ENCODE measurements at places on chromosomes 4 and X.

DNA sequence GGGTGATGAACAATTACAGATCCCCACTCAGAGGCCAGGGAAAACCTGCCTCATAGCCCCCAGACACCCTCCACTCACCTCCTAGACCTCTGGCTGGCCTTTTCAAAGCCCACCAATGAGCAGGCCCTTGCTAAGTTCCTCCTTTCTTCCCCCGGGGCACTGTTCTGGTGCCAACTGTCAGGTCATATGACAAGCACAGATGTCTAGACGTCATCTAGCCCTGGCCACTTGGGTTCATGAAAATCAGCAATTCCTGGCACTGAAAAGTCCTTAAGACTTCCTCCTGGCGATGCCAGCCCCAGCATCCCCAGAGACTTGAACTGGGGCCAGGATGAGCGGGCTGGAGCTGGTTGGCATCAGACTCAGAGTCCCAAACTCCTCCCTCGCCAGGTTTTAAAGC is 115.6 kb upstream of the NALF2 start:
- DNase-seq, result no peak

- DNase-seq, result peak; percentile 12
Observed at GRCh38 chr4:102687373-102687981, 73.3 kb downstream of the MANBA start.

DNA sequence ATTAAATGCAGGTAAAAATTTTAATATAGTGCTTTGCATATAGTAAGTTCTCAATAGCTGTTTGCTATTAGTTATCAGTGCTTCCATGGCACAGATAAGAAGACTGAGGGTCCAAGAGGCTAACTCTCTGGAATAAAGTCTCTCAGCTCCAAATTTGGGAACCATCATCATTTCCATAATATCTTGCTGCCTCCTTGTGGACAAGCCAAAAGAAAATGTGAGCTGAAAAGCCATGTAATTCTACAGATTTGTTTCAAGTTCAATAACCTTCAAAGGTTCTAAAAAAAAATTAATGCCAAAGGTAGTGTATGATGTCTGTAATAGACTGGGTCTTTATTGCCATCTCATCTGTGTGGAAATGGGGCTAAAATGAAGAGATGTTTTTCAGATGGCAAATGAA is 136.9 kb upstream of the VCX start:
- peak; percentile 4 for DNase-seq

GRCh38 chr4:139854668-139855403 is 189.2 kb downstream of the MGST2 start:
- no peak for DNase-seq

- no peak for DNase-seq
Observed at GRCh38 chr4:122861172-122861943, 34.7 kb downstream of the FGF2 start.

GRCh38 chr4:179625406-179625805 is 2183.2 kb upstream of the AGA start:
- DNase-seq, result no peak

Data from Ammon's horn (tissue), 1 donor.